CD4-positive, alpha-beta memory T cell (primary cell): ENCODE measurements at places on chromosomes 6 and 20.

DNA sequence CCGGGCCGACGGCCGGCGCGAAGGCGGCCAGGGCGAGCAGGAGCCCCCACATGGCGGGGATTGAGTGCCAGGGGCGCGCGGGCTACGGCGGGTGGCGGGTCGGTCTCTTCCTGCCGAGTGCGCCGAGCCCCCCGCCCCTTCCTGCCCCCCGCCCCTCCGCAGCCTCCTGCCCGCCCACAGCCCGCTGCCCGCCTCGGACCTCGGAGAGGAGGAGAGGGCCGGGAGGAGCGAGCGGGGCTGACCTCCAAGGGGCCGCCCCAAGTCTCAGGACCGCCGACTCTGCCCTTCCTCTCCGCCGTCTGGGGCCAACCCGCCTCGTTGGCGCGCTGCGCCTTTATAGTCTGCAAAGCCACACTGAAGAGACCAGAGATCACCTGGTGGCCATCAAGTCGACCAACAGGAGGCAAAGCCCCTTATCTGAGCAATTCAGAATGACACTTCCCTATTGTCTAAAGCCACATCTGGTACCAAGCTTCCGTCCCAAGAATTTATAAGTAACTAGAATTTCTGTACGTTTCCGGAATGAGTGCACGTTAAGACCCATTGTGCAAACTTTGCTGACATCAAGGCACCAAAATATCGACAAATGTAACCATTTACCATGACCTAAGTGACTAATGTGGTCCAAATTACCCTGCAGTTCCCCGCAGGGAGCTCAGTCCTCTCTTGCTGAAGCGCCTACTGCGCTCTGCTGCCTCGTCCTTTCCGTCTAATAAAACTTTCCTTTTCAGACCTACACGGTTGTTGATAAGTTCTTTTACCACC, at the start of gene CPXM1:
Gene CPXM1, minus strand, starts transcription at position 107 of the 765 bp plus-strand sequence. Its CDS starts 55 bp downstream, at position 52.
- no peak for DNase-seq
- no peaks in the 10 kb centered on the region for H3K36me3 ChIP-seq
- H3K4me1 ChIP-seq: peaks cover 23% of the 10 kb centered on the region
- peaks cover 11% of the 10 kb centered on the region for H3K27me3 ChIP-seq

DNA sequence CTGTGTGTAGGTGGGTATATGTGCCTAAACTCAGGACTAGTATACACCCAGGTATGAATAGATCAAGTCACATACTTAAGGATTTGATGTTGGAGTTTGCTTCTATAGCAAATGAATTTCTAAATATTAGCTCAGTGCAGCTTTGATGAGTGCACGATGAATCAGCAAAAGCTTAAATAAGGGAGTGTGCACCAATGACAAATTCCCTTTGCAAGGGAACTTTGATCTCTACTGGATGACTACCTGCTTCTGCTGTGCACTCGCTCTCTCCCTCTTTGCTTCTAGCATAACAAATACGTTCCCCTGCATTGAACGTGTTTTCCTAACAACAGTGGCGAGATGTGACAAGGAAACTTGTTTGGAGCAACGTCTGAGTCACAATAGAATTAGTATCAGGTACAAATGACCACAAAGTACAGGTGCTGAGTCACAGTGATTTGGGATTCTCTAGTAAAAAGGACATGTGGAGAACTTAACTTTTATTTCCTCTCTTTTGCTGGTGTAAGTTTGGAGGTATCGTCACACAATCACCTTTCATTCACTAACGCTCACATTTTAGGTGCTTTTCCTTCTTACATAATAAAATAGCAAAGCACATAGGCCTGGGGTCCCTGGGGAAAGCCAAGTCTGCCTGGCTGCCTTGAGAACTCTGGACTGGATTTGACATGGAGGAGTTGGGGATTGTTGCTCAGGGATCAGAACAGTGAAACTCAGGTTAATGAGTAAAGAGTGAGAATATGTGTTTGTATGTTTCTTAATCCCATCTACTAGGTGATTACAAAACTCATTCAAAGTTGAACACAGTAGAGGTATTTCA, 49.7 kb downstream of the KLHL31 start:
- no peak for DNase-seq
- no peaks in the 10 kb centered on the region for H3K36me3 ChIP-seq
- H3K27ac ChIP-seq: no peak overlapping the region
- H3K27me3 ChIP-seq: no peaks in the 10 kb centered on the region

GRCh38 chr6:122746688-122747087, 32.8 kb upstream of the FABP7 start:
- H3K36me3 ChIP-seq: no peaks in the 10 kb centered on the region
- H3K27me3 ChIP-seq: no peaks in the 10 kb centered on the region
- peaks cover 7% of the 10 kb centered on the region for H3K4me1 ChIP-seq
- no peak overlapping the region for H3K27ac ChIP-seq
- DNase-seq: no peak

GRCh38 chr20:18999086-18999485, 185.5 kb downstream of the SCP2D1 start:
- no peaks in the 10 kb centered on the region for H3K27me3 ChIP-seq
- H3K4me3 ChIP-seq: no peak overlapping the region
- no peak overlapping the region for H3K27ac ChIP-seq
- no peaks in the 10 kb centered on the region for H3K4me1 ChIP-seq
- no peaks in the 10 kb centered on the region for H3K36me3 ChIP-seq
- no peak for DNase-seq

- no peaks in the 10 kb centered on the region for H3K27me3 ChIP-seq
- H3K27ac ChIP-seq: peak overlapping the region; percentile 57
- peaks cover 20% of the 10 kb centered on the region for H3K4me1 ChIP-seq
- no peak for DNase-seq
- H3K36me3 ChIP-seq: no peaks in the 10 kb centered on the region
These were observed 329 bp upstream of the ZKSCAN3 start for GRCh38 chr6:28349344-28349891.

DNA sequence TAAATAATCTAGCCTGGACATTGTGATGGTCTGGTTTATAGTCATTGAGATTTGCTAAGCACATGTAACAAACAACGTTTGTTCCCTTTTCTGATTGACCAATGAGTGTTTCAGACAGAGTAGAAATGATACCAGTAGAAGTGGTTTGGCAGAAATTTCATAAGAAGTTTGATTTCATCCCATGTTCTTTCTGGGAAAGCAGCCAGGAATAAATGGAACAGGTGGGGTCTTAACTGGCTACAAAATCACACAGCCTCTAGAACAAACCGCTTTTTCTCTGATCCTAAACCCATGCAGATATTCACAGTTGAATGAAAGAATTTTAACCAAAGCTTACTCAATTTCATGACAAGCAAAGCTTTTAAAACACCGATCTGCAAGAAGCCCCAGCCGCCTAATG, 227.5 kb downstream of the UST start:
- H3K4me3 ChIP-seq: no peak overlapping the region
- no peak for DNase-seq
- no peaks in the 10 kb centered on the region for H3K36me3 ChIP-seq
- no peaks in the 10 kb centered on the region for H3K4me1 ChIP-seq
- H3K27me3 ChIP-seq: no peaks in the 10 kb centered on the region
